Lung microvascular endothelial cell (primary cell): ENCODE measurements at places on chromosomes 4 and X.

DNA sequence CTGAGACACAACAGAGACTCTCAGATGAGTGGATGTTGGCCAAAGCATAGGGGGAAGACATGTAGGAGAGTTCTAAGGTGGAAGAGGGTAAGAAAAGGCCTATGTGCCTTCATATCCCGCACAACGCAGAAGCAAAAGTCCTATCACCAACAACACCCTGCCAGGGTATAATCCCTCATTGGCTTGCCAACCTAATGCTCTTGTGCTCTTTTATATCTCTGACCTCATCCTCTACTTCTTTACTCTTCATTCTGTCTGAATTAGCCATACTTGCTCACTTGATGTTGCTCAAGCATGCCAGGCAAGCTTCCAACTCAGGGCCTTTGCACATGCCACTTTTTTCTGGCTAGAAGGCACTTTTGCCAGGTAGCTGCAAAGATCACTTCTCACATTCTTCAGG is 28.1 kb upstream of the ZNF330 start:
- DNase-seq: no peak

GRCh38 chrX:109936114-109936513 is 66.8 kb upstream of the TMEM164 start:
- peak; percentile 51 for DNase-seq

GRCh38 chr4:118745357-118745756 is 60.2 kb downstream of the METTL14 start:
- peak; percentile 15 for DNase-seq

DNA sequence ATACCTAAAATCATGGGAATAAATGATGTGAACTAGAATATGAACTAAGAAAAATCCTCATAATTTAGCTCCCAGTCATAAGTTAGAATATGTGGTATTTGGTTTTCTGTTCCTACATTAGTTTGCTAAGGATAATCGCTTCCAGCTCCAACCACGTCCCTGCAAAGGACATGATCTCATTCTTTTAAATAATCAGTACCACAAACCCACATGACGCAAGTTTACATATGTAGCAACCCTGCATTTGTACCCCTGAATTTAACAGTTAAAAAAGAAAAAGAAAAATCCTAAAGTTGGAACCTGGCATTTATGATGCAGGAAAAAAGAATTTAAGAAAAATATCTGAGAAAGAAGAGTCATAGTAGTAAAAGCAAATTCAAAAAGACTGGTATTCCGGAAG is 13.3 kb downstream of the UBA6 start:
- no peak for DNase-seq

DNA sequence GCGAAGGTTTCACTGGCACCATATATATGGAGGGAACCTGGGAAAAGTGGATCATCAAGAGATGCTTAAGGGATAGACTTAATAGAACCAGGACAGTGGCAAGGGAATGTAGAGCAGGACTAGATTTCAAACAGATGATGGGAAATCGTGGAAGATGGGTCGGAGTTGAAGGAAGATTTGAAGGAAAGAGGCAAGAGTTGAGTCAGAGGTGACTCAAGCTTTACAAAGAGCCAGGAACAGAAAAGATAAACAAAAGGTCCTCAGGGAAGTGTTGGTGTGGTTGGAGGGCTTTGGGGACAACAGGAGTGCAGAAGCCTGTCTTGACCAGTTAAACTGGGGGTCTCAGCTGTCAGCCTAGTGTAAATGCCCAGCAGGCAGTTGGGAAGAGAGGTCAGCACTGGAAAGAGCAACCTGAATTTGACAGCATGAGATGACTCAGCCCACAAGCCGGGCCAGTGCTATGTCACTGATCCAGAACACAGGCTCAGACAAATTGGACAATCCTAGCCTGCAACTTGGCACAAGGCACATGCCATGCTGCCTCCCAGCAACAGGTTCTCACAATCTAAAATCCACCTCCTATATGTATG is 230.5 kb downstream of the IDS start:
- DNase-seq: no peak

- no peak for DNase-seq
Measured at GRCh38 chr4:74016068-74016467, 17.6 kb upstream of the CXCL5 start.

DNA sequence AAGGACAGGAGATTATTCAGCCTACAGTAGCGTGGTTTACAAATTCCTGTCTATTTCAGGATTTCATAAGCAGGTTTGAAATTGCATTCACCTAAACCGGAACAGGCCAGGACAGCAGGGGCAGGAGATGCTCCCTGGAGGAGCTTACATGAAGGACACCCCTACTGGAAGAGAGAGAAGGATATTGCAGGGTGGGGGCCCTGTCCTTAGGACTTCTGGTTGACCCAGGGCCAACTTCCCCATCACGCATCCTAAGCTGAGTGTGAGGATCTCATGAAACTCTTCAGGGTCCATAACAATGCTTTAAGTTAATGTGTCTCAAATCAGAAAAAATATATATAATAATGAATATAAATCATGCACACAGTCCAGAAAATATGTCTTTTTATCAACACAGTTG is 6.4 kb upstream of the DHRSX start:
- no peak for DNase-seq

- no peak for DNase-seq
Measured at GRCh38 chr4:44983083-44983482, 256.7 kb upstream of the GNPDA2 start.

- DNase-seq: peak; percentile 35
Measured at GRCh38 chrX:77415161-77415560, 32.0 kb upstream of the FGF16 start.
